ENCODE measurements at places on chromosomes 11 and 22. TPM values are rescaled to one million over a fixed set of nuclear protein-coding genes. Genes with fewer than 3 reads are reported as not detected.

Gene ACRV1
- total RNA-seq, result not detected

Gene ADM
- 231 TPM for total RNA-seq

Gene LRRC55
- total RNA-seq, result not detected

Gene OR52E8
- total RNA-seq, result not detected

Gene RAB1B
- total RNA-seq, result 79.5 TPM

Gene SCGB1A1
- total RNA-seq, result not detected

Gene SPI1
- not detected for total RNA-seq

Gene FHIP1B
- total RNA-seq, result 29.7 TPM

Gene OSM
- not detected for total RNA-seq

Gene OR8B12
- not detected for total RNA-seq

Gene SSH3
- 47.0 TPM for total RNA-seq

Gene SLC22A9
- total RNA-seq, result not detected

Gene ANGPTL5
- not detected for total RNA-seq

Gene BTBD18
- not detected for total RNA-seq

Gene CASP1
- 39.4 TPM for total RNA-seq

Gene AMOTL1
- 181 TPM for total RNA-seq

Gene MFRP
- total RNA-seq, result not detected

Gene MMP1
- total RNA-seq, result 1.7 TPM

Gene RNF214
- 22.4 TPM for total RNA-seq

Gene LRRC4C
- 2.7 TPM for total RNA-seq

Gene PATZ1
- 7.2 TPM for total RNA-seq

Gene RNF169
- total RNA-seq, result 17.2 TPM

Gene PAMR1
- 7.6 TPM for total RNA-seq

Gene MS4A3
- total RNA-seq, result not detected

Gene CALCB
- total RNA-seq, result 1.3 TPM

Gene PPP1R14B
- total RNA-seq, result 118 TPM

Gene MPPED1
- total RNA-seq, result not detected

Gene LMNTD2
- total RNA-seq, result 7.6 TPM

Gene PRRG4
- 8.4 TPM for total RNA-seq

Gene TENM4
- 4.8 TPM for total RNA-seq

Gene SLC7A4
- total RNA-seq, result 1.7 TPM

Gene OR52W1
- total RNA-seq, result not detected

Gene SAA1
- total RNA-seq, result 67.2 TPM

Gene CDC42EP2
- 20.7 TPM for total RNA-seq

Gene CCDC89
- total RNA-seq, result 2.0 TPM

Gene APOL4
- total RNA-seq, result not detected

Gene GPR83
- not detected for total RNA-seq

Gene PRSS23
- 221 TPM for total RNA-seq

Gene CHRDL2
- total RNA-seq, result not detected

Gene KCNE3
- not detected for total RNA-seq

Gene OR51B5
- not detected for total RNA-seq

Gene PDE3B
- not detected for total RNA-seq

Gene TRMU
- 16.3 TPM for total RNA-seq

Gene WT1
- not detected for total RNA-seq

Gene GLYATL1
- 0.50 TPM for total RNA-seq

Gene DRD2
- 6.8 TPM for total RNA-seq

Gene TRIM51
- total RNA-seq, result not detected

Gene PARVA
- total RNA-seq, result 57.7 TPM

Gene ZNF280B
- not detected for total RNA-seq

Gene OR10A2
- total RNA-seq, result not detected

Gene KRTAP5-9
- 0.29 TPM for total RNA-seq

Gene NXPE4
- not detected for total RNA-seq

Gene GRM5
- not detected for total RNA-seq

Gene KDM4E
- total RNA-seq, result not detected

Gene XKR3
- not detected for total RNA-seq

Gene OR52I2
- not detected for total RNA-seq

Gene CDC42EP1
- total RNA-seq, result 17.5 TPM
